Muscle of leg (tissue), 16 donors: ENCODE measurements at places on chromosomes 11 and 22. TPM values are rescaled to one million over a fixed set of nuclear protein-coding genes. Genes with fewer than 3 reads are reported as not detected.
A peak's percentile ranks its signal among the peaks of the same experiment; 100 is the strongest.

DNA sequence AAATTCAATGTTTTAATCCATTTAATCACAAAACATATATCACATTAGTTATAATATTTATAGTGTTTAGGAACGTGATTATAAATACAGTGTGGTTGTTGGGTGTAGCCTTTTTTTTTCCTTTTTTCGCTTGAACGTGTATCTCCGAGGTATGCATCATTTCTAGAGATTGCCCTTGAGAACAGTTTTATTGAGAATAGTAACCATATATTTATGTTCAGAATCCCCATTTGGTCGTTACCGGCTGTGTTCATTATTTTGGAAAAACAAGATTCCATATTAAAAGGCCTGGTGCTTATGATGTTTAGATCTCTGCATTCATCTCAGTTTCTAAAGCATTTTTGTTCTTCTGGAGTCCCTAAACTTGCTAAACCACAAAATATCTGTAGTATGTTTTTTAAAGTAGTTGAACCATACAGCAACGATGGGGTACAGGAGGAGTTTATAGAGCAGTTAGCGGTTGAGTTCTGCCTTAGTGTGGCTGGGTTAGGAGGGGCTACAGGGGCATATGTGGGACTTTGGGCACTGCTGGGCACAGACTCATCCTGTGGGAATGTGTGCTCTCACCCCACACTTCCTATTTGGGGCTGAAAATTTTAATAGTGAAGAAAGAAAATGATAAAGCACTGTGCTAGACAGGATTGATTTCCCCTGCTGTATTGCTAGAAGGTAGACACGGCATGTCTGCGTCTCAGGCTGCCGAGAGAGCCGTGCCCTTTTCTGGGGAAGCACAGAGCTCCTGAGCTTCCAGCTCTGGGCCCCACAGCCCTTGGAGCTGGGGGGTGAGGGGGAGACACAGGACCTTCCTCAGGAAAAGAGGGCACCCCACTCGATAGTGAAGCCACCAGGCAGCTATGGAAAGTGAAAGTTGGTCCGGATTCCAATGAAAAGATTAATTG, 81.5 kb upstream of the PPARA start:
- peaks cover 2% of the 10 kb centered on the region for H3K27me3 ChIP-seq
- DNase-seq: no peak
- peaks cover 25% of the 10 kb centered on the region for H3K4me1 ChIP-seq
- peak overlapping the region; percentile 89 for H3K4me3 ChIP-seq
- H3K27ac ChIP-seq: peak overlapping the region; percentile 93

GRCh38 chr11:127649958-127650357, 649.4 kb upstream of the KIRREL3 start:
- H3K27ac ChIP-seq: no peak overlapping the region
- no peaks in the 10 kb centered on the region for H3K4me1 ChIP-seq
- no peak overlapping the region for H3K4me3 ChIP-seq
- no peaks in the 10 kb centered on the region for H3K27me3 ChIP-seq

DNA sequence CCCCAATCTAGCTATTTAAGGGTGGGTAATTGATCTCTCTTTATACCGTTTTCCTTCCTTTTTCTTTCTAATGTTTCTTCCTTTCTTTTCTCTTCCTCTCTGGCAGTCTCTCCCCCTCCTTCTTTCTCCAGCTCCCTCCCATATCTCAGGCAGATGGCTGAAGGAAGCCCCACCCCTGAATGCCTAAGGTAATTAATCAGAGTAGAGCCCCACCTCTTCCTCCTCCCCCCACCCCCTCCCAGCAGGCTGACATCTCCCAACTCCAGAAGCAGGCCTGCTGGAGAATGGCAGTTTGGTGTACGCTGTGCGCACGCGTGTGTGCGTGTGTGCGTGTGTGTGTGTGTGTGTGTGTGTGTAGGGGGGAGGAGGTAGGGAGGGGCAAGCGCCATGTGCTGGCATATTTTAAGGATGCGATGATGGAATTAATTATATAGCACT, 122.6 kb downstream of the APOL5 start:
- DNase-seq: peak; percentile 98
- peaks cover 13% of the 10 kb centered on the region for H3K4me1 ChIP-seq
- H3K27me3 ChIP-seq: no peaks in the 10 kb centered on the region
- peak overlapping the region; percentile 90 for H3K27ac ChIP-seq
- H3K4me3 ChIP-seq: peak overlapping the region; percentile 51
- H3K36me3 ChIP-seq: no peaks in the 10 kb centered on the region

GRCh38 chr22:21641417-21641788, 699 bp upstream of the SDF2L1 start:
- peak; percentile 60 for DNase-seq
- peaks cover 4% of the 10 kb centered on the region for H3K36me3 ChIP-seq
- H3K27ac ChIP-seq: peak overlapping the region; percentile 69
- no peaks in the 10 kb centered on the region for H3K27me3 ChIP-seq
- peaks cover 20% of the 10 kb centered on the region for H3K4me1 ChIP-seq
- peak overlapping the region; percentile 53 for H3K4me3 ChIP-seq

DNA sequence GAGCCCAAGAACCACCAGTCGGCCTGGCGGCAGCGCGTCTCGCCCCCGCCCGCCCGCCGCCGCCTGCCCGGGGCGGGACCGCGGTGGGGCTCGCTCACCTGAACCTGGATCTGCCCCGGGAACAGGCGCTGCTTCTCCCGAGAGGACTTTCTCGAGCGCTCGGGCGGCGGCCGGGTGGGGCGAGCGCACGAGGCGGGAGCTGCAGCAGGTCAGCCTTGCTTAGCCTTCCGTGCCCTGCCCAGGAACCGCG, 133 bp downstream of the MYH9 start:
- H3K4me3 ChIP-seq: peak overlapping the region; percentile 93
- no peak for DNase-seq
- no peaks in the 10 kb centered on the region for H3K27me3 ChIP-seq
- peaks cover 27% of the 10 kb centered on the region for H3K4me1 ChIP-seq
- H3K27ac ChIP-seq: peak overlapping the region; percentile 71

DNA sequence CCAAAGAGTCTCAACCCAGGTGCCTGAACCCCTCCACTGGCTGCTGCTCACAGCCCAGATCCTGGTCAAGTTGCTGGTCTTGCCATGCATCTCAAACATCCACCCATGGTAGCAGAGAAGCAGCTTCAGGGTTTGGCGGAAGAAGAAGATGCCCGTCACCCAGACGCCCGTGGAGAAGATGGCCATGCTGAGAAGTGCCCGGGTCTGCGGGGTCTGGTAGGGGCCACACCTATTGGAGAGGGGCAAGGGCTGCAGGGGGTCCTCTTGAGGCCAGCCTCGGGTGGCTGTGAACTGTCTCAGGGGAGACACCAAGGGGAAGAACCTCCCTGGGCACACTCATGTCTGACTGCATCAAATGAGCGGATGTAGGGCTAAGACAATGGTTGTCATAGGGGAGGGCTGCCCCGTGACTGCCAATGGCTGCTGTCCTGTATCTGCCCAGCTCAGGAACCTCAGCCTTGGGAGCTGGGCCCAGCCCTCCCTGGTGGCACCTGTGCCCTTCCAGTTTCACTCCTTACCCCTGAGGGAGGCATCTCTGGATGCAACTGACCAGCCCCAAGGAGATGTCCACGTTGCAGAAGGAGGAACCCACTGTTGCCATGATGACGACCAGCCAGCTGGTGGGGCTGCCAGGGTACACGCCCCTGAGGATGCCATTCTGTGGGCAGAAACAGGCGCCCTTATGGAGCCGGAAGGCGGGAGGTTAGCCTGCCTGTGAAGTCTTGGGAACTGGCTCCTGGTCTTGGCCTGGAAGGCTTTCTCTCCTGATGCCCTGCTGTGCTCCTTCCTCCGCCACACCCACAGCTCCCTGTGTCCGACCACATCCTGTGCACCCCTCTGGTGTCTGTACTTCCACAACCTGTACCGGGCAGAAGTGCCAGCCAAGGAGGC, 1.2 kb downstream of the CPT1B start:
- H3K27me3 ChIP-seq: peaks cover 19% of the 10 kb centered on the region
- H3K36me3 ChIP-seq: peaks cover 33% of the 10 kb centered on the region
- no peak for DNase-seq
- peaks cover 41% of the 10 kb centered on the region for H3K4me1 ChIP-seq
- H3K27ac ChIP-seq: peak overlapping the region; percentile 13

GRCh38 chr11:34161361-34161760, 55.9 kb downstream of the NAT10 start:
- no peak overlapping the region for H3K27ac ChIP-seq
- H3K4me1 ChIP-seq: no peaks in the 10 kb centered on the region
- no peak overlapping the region for H3K4me3 ChIP-seq
- H3K36me3 ChIP-seq: peaks cover 33% of the 10 kb centered on the region
- no peak for DNase-seq
- no peaks in the 10 kb centered on the region for H3K27me3 ChIP-seq

GRCh38 chr11:116680349-116681125, 92.2 kb downstream of the BUD13 start:
- no peaks in the 10 kb centered on the region for H3K27me3 ChIP-seq
- H3K27ac ChIP-seq: no peak overlapping the region
- H3K4me1 ChIP-seq: peaks cover under 1% of the 10 kb centered on the region
- DNase-seq: no peak
- H3K36me3 ChIP-seq: no peaks in the 10 kb centered on the region

- H3K36me3 ChIP-seq: peaks cover 35% of the 10 kb centered on the region
- DNase-seq: no peak
- H3K27me3 ChIP-seq: no peaks in the 10 kb centered on the region
- no peak overlapping the region for H3K4me3 ChIP-seq
Observed at GRCh38 chr11:125994509-125994908, 48.7 kb downstream of the VSIG10L2 start.

GRCh38 chr11:32430568-32431381, 4.6 kb downstream of the WT1 start:
- H3K27ac ChIP-seq: no peak overlapping the region
- no peak overlapping the region for H3K4me3 ChIP-seq
- H3K27me3 ChIP-seq: peaks cover 99% of the 10 kb centered on the region

- peaks cover 50% of the 10 kb centered on the region for H3K36me3 ChIP-seq
- peaks cover 5% of the 10 kb centered on the region for H3K4me1 ChIP-seq
- H3K4me3 ChIP-seq: no peak overlapping the region
- H3K27me3 ChIP-seq: no peaks in the 10 kb centered on the region
- no peak overlapping the region for H3K27ac ChIP-seq
Observed at GRCh38 chr11:3043315-3043871, 13.8 kb downstream of the CARS1 start.

GRCh38 chr11:115134926-115135325, 369.3 kb downstream of the CADM1 start:
- H3K4me3 ChIP-seq: no peak overlapping the region
- no peaks in the 10 kb centered on the region for H3K36me3 ChIP-seq
- H3K4me1 ChIP-seq: peaks cover 2% of the 10 kb centered on the region
- peak; percentile 16 for DNase-seq

GRCh38 chr11:68663482-68664010, 20.8 kb upstream of the GAL start:
- peaks cover 11% of the 10 kb centered on the region for H3K27me3 ChIP-seq
- no peaks in the 10 kb centered on the region for H3K36me3 ChIP-seq
- DNase-seq: no peak
- peaks cover 12% of the 10 kb centered on the region for H3K4me1 ChIP-seq
- no peak overlapping the region for H3K4me3 ChIP-seq

DNA sequence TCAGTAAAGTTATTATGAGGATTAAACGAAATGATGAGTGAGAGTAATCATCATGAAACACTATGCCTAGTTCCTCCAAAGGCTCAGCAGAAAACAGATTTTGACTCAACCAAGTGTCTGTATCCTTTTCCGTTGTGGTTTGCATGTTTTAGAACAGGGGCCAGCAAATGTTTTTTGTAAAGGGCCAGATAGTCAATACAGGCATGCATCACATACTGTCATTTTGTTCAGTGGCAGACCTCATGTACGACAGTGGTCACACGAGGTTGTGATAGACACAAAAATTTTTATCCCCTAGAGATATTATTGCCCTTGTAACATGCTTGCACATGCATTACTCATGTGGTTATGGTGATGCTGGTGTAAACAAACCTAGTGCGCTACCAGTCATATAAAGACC, 81.9 kb upstream of the SLC25A18 start:
- H3K36me3 ChIP-seq: peaks cover 6% of the 10 kb centered on the region
- no peaks in the 10 kb centered on the region for H3K27me3 ChIP-seq
- peaks cover 3% of the 10 kb centered on the region for H3K4me1 ChIP-seq

GRCh38 chr22:48151641-48152040, 1389.2 kb downstream of the TBC1D22A start:
- H3K4me1 ChIP-seq: no peaks in the 10 kb centered on the region
- no peaks in the 10 kb centered on the region for H3K27me3 ChIP-seq
- no peak overlapping the region for H3K27ac ChIP-seq
- no peak for DNase-seq

- peaks cover 13% of the 10 kb centered on the region for H3K27me3 ChIP-seq
- no peaks in the 10 kb centered on the region for H3K36me3 ChIP-seq
- no peak overlapping the region for H3K4me3 ChIP-seq
- no peak overlapping the region for H3K27ac ChIP-seq
- peaks cover 10% of the 10 kb centered on the region for H3K4me1 ChIP-seq
Observed at GRCh38 chr11:134802598-134802997, 390.6 kb upstream of the B3GAT1 start.

DNA sequence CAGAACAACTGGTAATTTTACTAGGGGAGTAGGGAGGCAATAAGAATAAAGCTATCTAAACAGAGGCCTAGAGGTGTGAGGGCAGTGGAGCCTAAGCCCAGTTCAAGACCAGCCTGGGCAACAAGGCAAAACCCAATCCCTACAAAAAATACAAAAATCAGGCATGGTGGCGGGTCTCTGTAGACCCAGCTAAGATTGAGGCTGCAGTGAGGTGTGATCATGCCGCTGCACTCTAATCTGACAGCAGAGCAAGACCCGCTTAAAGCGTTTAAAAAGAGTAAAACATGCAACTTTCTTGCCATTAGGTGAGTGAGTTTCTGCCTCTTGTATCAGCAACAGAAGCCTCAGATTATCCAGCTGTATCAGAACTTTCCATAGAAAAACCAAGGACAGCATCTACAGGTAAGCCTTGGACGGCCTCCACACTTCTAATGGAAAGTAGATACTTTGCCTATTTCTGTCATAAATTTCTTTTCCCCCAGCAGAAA, 12.1 kb downstream of the TAF1D start:
- no peak overlapping the region for H3K27ac ChIP-seq
- no peaks in the 10 kb centered on the region for H3K4me1 ChIP-seq

- no peaks in the 10 kb centered on the region for H3K4me1 ChIP-seq
- H3K4me3 ChIP-seq: no peak overlapping the region
- no peak overlapping the region for H3K27ac ChIP-seq
- no peaks in the 10 kb centered on the region for H3K27me3 ChIP-seq
- peaks cover 4% of the 10 kb centered on the region for H3K36me3 ChIP-seq
- no peak for DNase-seq
Observed at GRCh38 chr11:58631378-58631777, 8.9 kb downstream of the CNTF start.

PNPLA3 gene
- 0.18 TPM for total RNA-seq

CCDC15 gene
- 4.0 TPM for total RNA-seq

UCP3 gene
- total RNA-seq: 2.0 TPM

SEC14L2 gene
- 2.5 TPM for total RNA-seq

TMEM218 gene
- total RNA-seq: 26.3 TPM

FJX1 gene
- total RNA-seq: 6.5 TPM

GTSE1 gene
- 4.4 TPM for total RNA-seq

PICK1 gene
- 11.9 TPM for total RNA-seq
